ENCODE measurements at places on chromosomes 3 and 15.

DNA sequence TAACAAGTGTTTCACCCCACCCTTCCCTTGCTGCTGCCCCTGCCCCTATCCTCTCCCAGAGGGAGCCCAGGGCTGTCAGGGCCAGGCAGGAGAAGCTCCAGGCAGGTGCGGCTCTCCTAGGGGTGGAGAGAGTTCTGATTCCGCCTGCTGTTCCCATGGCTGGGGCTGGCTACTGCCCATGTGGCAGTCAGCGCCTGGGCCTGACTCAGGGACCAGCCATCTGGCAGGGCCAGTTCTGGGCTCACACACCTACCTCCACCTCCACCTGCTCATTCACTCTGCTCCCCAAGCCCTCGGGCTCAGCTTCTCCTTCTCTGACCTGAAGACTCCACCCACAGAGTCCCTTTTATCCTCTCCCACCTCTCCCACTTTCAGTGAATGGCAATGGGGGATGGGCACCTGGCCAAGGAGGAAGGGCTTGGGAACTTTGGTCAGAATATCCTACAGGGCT, 23.4 kb downstream of the AMOTL2 start:
- DNase-seq, result no peak

DNA sequence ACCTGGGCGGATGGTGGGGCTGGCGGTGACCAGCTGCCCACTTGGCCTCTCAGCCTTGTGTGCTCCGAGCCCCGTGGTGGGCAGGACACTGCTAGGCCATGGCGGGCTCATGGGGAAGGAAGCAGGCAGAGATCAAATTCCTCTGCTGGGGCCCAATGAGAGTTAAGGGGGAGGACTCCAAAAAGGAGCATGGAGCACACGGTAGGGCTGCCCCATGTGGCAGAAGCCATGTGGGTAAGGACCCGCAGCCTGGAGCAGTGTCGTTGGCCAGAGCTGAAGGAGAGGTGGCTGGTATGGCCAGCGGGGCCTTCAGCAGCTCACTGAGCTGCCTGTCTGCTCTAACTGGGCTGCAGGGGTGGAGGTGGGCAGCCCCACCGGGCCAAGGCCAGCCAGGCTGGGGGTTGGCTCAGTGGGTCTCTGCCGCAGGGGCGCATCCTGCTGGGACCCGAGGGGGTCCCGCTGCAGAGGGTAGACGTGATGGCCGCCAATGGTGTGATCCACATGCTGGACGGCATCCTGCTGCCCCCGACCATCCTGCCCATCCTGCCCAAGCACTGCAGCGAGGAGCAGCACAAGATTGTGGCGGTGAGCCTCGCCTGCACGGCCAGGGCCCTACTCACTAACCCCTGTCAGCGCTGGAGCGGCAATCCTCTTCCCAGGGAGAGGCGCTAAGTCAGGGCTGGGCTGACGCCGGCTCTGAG, 11.3 kb downstream of the STAB1 start:
- no peak for DNase-seq

GRCh38 chr3:46948830-46949671, 27.5 kb downstream of the CCDC12 start:
- no peak for DNase-seq

DNA sequence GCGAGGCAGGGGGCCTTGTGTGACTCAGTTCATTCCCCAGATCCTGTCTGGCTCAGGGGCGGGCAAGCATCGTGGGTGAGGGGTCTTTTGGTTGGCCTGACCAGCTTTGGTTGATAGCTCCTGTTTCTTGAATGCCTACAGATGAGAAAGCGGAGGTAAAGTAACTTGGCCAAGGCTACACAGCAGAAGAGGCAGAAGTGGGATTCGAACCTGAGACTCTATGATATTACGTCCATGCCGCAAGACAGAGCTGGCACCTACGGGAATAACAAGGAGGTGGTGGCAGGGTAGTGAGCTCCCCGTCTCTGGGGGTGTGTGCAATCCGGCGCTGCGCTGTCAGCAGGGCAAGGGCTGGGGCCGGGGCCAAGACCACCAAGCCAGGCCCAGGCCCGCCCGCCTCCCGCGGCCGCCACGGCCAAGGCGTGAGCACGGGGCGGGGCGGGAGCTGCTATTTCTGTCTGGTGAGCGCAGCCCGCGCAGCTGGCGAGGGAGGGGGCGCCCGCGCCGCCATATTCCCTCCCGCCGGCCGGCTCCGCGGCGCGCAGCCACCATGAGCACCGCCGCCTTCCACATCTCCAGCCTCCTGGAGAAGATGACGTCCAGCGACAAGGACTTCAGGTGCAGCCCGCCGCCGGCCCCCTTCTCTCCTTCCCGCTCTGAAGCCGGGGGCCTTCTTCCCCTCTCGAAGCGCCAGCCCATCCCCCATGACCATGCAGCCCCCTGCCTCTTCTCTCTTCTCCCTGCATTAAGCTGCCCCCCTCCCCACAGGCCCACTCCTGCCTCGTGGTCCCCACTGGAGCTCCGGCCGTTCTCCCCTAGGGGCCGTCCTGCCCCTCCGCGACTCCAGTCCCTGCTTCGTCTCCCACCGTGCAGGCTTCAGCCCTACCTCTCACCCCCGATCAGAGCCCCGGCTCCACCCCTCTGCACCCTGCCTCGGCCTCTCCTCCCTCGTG, at the start of gene CAND2:
Gene CAND2, plus strand, starts transcription at position 510 of the 953 bp plus-strand sequence. Its CDS starts 41 bp downstream, at position 551.
- DNase-seq, result no peak

GRCh38 chr3:190718671-190719070, 143.8 kb downstream of the GMNC start:
- no peak for DNase-seq

DNA sequence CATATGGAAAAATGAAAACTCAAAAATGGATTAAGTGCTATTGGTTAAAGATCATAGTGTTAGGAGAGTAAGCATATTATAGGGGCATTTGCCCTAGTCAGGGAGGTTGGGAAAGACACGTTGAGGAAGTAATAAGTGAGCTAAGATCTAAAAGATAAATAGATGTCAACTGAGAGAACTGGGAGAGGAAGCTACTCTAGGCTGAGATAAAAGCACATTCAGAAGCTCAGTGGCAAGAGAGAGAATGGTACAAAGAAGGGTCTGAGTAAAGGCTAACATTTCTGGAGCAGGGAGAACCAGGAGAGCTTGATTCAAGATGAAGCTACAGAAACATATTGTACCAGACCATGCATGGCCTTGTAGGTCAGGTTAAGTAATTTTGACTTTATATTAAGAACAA, 63.9 kb downstream of the TRPC1 start:
- DNase-seq, result no peak

GRCh38 chr15:37880009-37880834, 54.2 kb upstream of the TMCO5A start:
- no peak for DNase-seq

DNA sequence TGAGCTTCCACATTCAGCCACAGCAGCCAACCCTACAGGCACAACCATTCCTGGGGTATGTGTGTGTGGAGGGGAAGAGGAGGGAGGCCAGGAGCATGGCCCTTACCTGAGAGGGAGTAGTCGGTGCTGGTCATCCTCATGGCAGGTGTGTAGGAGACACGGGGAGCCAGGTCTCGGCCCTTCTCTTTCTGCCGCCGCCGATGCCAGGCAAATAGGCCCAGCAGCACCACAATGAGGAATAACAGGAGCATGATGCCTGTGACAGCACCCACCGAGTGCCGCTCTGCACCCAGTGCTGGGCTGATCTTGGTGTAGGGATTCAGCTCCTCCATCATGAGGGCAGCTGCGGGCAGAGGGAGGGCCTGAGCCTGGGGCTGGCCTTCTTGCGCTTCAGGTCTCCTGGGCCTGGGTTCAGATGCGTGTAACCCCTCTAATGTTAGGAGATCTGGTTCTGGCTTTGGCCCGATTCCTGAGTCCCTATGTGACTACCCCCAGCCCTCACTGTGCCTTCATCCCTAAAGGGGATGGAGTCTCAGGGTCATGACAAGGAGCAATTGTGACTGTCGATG, 44.4 kb downstream of the RAB11A start:
- DNase-seq, result no peak

GRCh38 chr15:89946681-89947299, 34.0 kb upstream of the ARPIN start:
- DNase-seq, result no peak

GRCh38 chr15:33113666-33114373, 80.7 kb downstream of the FMN1 start:
- DNase-seq, result no peak

- no peak for DNase-seq
Observed at GRCh38 chr3:27960133-27960532, 238.0 kb upstream of the EOMES start.

DNA sequence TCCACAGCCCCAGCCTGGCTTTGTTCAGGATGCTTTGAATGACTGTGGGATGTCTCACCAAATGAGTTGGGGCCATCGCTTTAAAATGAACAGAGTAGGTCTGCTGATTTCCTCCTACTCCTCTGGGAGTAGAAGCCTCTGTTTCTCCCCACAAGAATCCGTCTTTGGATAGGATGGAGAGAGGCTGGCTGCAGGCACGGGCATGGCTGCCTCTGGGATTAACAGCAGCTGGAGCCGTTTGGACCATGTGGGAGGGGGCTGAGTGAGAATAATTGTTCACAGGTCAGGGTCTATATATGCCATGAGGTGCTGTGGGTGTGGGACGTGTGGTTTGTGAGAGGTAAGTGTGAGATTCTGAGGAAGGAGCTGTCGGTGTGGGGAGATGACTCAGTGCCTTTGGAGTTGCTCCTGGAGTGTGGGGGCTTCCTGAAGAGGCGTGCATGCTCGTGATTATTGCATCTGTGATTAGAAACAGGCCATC, 48.0 kb upstream of the APEH start:
- DNase-seq, result no peak

DNA sequence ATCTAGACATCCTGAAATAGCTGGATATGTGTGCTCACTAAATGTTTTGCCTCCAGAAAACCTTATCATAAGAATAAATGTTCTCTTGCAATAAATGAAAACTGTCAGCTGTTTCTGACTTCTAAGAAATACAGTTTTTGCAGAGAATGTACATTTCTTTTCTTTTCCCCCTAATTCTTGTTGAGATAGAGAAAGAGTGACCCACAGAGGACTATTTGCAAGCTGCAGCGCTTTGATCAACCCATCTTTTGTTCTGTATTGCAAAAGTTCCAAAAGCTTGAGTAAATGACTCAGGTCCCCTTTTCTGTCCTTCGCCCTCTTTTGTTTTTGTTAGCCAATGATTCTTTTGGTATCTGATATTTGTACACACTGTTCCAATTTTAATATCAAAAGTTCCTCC, 141.9 kb downstream of the BBX start:
- DNase-seq, result no peak

DNA sequence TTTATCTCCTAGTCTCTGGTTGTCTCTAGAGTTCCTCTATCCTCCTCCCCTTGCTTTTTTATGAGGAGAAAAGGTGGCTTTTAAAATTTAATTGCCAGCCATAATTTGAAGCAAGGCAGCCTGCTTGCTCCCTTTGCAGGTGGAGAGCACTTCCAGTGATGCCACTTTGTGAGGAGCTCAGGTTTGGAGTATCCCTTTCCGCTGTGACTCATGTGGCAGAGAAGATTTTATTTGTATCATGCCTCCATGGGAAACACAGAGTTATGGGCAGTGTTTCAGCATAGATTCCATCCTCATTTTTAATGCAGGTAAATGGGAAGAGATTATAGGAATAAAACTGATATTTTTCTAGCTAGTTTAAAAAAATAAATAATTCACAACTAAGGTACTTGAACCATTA, 7.0 kb downstream of the PPM1L start:
- no peak for DNase-seq

DNA sequence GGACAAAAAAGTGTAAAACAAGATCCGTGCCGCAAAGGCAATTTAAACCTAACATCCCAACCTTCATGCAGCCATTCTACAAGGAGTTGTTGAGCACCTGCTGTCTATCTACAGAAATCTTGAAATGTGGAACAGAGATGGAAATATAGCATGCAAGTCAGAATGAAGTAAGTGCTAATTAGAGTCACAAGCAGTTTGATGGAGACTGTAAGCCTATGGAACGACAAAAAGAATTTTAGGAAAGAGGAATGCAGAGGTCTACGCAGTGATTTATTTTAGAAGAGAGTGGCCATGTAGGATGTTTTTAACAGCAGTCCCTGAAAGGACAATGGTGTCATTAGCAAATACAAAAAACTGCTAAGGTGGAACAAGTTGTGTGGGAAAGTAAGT, 851 bp upstream of the DCBLD2 start:
- DNase-seq, result no peak
